ENCODE measurements at places on chromosomes 7 and 10.

DNA sequence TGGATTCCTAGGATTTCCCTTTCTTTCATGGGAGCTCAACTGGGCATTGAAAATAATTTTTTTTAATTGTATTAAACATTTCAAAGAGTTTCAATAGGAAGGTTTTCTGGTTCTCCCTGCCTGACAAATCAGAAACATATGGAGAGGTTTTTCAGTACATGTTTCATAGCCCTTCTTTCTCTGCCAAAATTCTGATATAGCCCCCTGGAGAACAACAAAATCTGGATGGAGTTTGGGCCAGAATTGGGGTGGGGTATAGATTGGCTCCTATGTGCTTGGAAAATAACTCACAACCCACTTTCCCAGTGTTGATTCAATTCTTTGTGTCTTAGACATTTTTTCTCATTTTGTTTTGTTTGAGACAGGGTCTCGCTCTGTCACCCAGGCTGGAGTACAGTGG is 24.6 kb upstream of the EIF4H start:
- no peak for DNase-seq

DNA sequence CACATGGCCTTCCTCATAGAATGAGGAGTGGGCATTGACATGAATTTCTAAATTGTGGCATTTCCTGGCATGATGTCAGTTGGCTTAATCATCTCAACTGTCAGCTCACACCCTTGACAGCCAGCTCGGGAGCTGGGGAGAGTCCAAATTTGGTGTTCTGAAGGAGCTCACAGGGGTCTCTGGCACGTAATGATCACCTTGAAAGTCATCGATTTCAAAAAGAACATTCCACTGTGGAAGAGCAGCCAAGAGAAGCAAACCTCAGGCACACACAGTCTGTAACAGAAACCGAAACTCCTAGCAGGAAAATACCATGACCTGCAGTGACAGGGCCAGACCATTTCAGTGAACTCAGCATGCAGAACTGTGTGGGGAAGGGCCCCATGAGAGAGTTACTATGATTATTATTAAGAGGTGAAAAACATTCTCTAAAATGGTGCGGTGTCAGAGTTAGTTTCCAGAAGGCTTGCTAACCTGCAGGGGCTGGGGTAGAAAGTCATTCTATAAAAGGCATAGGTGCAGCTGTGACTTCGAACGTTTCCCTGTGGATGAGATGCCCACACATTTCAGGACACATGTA is 26.4 kb upstream of the KLF6 start:
- no peak for DNase-seq

DNA sequence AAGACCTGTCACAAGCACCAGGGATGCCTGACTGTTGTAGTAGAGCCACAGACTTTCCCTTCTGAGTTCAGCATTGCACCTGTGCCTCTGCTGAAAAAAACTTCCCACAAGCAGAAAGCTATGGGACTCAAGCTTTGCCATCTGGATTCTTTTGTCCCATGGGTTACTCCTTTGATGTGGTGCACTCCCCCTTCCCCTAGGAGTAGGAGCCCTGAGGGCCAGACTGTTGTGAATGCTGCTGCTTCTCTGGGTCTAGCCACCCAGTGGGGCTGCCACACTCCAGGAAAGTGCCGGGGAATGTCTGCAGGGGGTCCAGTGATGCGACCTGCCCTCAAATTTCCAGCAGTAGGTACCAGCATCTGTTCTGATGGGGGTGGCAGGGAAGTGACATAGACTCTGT is 11.7 kb downstream of the CASP7 start:
- no peak for DNase-seq

- DNase-seq: no peak
Observed at GRCh38 chr7:69624435-69625230, 26.4 kb downstream of the AUTS2 start.

DNA sequence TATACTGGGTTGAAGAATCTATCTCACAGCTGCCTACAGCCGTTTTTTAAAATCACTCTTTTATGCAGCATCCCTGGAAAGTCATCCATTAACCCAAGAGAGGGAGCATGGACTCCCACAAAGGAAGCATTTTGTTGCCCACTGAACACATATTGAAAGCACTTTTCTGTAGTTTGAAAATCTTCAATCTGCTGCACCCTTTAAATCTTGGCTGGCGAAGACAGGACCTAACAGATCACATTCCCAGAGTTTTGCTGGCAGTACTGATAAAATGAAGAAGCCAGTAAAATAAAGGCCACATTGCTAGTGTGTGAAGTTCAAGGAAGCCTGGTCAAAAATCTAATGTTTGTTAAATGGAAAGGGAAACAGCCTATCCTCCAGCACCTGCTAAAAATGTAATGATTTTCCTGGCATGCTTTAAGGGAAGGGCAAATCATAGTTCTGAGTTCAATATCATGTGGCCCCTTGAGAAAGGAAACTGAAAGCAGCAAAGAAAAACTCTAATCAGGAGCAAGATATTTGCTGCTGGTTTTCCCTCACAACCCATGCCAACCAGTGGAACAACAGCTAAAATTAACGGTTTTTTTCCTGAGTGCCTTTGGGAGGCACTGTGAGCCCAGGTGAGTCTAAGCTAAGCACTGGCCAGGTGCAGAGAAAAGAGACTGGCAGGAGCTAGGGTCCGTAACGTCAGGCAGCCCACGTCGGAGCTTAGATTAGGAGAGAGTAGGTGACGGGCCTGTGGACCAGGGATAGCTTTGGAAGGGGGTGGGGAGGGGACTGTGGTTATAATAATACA is 97.9 kb upstream of the PALS2 start:
- DNase-seq: no peak

GRCh38 chr7:70017357-70017756 is 419.1 kb downstream of the AUTS2 start:
- DNase-seq: no peak

- no peak for DNase-seq
Observed at GRCh38 chr10:79304479-79305087, 42.7 kb upstream of the PPIF start.

DNA sequence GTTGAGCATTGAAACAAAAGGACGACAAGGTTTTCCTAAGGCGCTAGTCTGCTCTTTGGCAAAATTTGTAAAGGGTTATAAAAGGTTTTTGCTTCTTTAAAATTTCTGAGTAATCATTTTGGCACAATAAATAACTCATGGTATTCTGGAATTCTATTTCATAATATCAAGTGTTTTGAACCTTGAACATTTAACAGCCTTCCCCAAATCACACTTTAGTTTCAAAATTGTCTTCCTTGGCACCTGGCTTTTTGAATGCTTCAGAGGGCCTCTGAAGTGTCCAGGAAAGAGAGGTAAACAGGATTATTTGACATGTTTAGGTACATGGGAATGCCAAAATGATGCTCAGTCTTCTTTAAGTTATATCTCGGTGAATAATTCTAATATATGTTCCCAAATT is 220.8 kb downstream of the PHF14 start:
- no peak for DNase-seq
